ENCODE measurements at places on chromosomes 12 and 14. TPM values are rescaled to one million over a fixed set of nuclear protein-coding genes. Genes with fewer than 3 reads are reported as not detected.

DNA sequence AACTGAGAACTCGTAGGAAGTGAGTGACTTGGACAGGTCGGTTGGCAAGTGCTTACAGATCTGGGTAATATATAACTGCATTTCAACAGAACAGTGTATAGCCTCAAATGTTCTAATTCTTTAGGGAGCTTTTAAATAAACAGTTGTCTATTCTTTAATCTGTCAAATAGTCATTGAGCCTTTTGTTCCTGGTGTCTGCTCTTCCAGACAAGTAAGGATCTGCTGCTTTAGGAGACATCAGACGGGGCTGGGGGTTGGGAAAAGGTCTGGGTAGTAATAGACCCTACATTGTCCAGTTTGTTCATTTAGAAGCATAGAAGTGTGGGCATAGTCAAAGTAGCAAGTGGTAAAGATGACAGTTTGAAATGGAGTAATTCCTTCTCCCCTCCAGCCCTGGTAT, 2.0 kb downstream of the PTPN11 start:
- DNase-seq: no peak

Gene CAPZA3
- total RNA-seq: not detected

DNA sequence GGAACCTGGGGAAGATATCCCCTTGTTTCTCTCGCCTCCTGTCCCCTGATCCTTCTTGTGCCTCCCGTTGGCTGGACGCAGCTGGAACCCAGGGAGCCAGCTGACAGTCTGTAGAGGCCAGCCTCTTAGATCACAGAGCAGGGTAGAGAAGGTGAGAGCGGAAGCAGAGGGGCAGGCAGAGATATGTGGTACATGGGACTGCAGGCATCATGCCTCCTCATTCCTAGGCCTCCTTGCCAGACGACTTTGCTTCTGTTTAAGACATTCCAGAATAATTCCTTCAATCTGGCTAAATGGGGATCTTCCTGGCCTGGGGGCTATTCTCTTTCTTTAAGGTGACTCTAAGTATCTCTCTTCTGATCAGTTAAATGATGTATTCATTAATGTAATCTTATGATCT, 89.4 kb upstream of the MAX start:
- no peak for DNase-seq

DNA sequence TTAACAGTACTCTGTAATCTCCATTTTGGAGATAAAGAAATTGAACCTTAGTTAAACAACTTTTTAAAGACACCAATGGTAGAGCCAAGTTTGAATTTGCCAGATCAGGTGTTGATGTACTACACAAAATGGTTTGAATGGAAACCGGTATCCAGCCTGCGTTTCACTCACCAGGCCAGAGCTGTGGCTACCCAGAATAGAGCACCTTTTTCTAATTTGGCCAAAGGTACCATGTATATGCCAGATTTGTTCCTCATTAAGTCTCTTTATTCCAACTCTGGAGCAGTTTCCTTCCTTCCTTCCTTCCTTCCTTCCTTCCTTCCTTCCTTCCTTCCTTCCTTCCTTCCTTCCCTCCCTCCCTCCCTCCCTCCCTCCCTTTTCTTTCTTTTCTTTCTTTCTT, 39.3 kb downstream of the PALS1 start:
- DNase-seq: no peak

DNA sequence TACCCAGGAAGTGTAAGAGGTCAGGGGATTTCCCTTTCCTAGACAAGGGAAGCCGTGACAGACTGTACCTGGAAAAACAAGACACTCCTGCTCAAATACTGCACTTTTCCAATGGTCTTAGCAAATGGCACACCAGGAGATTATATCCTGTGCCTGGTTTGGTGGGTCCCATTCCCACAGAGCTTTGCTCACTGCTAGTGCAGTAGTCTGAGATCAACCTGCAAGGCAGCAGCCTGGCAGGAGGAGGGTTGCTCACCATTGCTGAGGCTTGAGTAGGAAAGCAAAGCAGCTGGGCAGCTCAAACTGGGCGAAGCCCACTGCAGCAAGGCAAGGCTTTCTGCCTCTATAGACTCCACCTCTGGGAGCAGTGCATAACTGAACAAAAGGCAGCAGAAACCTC, 1.0 kb upstream of the RDH16 start:
- no peak for DNase-seq

GRCh38 chr12:103515341-103515740, 19.6 kb upstream of the C12orf42 start:
- no peak for DNase-seq

DNA sequence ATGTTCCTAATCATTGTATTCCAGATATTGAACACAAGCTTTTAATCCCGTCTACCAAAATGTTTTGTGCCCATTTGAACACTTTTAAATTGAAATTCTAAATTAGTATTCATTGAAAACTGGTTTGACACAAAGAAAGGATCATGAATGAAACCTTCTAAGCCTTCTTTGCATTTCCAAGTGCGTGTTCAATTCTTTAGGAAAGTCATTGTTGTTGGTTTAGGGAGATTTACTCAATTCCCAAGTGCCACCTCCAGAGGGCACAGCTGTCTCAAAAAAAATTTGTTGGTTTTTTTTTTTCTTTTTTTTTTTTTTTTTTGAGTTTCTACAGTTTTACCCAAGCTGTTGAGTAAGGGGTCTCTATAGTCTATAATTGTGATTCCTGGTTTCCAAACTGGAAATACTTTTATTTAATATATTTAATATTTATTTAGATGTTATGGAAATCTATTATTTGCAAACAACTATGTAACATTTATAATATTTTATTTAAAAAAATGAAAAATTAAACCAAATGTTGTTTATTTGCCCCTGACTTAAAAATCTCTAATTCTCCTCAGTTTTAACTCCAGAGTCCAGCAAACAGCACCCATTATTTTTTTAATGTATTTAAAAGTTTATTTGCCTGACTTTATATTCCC, 79.9 kb downstream of the NEDD1 start:
- DNase-seq: peak; percentile 46

DNA sequence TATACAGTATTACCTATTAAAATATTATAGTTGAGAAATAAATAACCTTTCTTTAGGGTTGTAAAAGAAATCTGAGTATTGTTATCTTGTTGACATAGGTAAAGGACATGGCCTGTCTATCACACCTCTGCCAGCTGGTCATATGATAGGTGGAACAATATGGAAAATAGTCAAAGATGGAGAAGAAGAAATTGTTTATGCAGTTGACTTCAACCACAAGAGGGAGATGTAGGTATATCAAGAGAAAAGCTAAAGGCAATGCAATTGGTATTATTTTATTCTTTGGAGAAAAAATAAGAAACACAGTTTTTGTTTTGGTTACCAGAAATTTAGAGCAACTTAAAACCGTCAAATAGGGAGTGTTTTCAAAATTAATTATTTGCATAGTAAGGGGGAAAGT, 13.5 kb downstream of the CPSF2 start:
- peak; percentile 26 for DNase-seq

Gene ALDH1L2
- total RNA-seq: 37.4 TPM

GRCh38 chr12:48980389-48980952, 2.3 kb downstream of the WNT1 start:
- no peak for DNase-seq

DNA sequence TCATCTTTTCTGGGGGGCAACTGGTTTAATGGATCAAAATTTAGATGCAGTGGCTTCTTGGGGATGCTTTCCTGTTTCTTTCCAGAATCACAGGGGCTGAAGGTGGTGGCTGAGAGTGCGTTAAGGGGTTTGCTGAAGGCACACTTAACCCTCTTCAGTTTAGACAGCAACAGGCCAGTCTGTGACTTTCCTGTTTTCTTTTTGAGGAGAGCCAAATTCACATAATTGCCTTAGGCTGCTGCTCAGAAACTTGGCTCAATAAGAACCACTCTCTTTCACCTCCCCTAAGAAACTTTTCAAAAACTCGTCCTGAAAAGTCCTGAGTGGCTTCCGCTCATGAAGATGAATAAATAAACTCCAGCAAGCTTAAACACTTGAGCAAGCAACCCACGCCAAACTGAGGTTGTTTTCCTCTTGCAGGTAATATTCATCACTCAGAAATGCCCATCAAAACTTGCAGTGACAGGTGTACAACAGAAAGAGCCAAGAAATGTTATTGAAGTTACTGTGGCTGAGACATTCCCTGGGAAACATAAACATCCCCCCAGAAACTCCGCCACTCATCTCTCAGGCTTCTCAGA, 510.4 kb downstream of the TMEM132D start:
- DNase-seq: no peak

All from NCI-H460 (cell line).